ENCODE measurements at places on chromosomes 5 and 9.
A peak's percentile ranks its signal among the peaks of the same experiment; 100 is the strongest.

GRCh38 chr5:150605546-150605945 is 34.9 kb upstream of the SYNPO start:
- no peak for DNase-seq

- DNase-seq = no peak
Measured at GRCh38 chr5:148687427-148687826, 33.1 kb upstream of the HTR4 start.

DNA sequence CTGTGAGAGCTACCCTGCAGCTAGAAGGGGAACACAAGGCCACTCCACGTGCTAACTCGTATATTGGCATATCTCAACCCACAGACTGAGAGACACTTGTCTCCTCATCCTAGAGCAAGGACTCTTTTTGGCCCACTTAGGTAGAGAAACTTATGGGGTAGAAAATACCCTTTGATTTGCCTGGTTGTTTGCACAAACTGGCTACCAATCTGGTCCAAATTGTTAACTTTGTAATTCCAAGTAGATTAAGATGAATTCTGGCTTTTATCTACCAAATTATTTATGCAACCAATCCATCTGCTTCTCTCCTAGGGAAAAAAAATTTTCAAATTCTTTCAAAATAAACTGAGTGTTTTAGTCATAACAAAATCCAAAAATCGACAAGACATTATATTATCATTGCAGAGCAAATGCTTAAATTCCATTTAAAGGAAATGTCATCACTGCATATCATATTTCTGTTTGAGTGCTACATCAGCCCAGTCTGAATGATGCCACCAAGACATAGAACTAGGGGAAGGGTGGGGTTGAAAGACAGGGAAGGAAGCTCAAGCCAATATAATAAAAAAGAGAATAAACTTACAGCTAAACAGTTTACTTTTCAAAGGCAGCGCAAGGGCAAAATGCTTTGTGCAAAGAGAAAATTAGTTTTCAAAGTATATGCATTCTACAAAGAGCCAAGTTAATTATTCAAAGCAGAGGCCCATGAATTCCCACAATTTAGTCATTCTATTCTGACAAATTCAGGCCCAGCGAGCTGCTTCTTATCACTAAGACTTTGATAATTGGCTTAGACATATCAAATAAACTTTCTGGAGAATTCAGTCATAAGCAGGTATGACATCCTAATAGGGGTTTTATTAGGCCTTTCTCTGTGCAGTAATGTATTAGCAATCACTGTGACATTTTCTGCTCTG is 198.0 kb downstream of the CAAP1 start:
- no peak for DNase-seq

GRCh38 chr5:14472986-14473567 is 108.5 kb upstream of the OTULINL start:
- no peak for DNase-seq

DNA sequence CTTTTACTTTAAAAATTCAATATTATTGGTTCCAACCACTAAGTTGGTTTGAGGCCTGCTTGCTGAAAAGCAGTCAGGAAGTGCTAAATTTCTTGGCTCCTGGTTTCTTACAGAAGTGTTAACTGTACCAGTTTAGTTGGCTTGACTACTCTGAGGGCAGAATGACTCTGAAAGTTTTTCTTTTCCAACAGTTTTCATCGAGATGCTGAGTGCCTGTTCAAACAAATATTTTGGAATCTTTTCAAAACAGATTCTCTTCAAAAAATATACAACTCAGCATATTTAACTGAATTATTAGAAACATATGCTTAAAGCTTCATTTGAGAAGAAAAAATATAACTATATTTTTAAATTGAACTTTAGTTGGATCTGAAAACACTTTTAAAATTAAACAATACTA is 37.0 kb downstream of the SLC38A9 start:
- DNase-seq = no peak

- no peak for DNase-seq
Measured at GRCh38 chr5:82901281-82901888, 175.8 kb downstream of the TMEM167A start.

- DNase-seq = peak; percentile 78
Measured at GRCh38 chr9:113150670-113151611, at the start of gene SLC31A2. TSS of gene SLC31A2 (plus strand) at chr9:113151007. CDS start at chr9:113151075, 68 bp downstream.

DNA sequence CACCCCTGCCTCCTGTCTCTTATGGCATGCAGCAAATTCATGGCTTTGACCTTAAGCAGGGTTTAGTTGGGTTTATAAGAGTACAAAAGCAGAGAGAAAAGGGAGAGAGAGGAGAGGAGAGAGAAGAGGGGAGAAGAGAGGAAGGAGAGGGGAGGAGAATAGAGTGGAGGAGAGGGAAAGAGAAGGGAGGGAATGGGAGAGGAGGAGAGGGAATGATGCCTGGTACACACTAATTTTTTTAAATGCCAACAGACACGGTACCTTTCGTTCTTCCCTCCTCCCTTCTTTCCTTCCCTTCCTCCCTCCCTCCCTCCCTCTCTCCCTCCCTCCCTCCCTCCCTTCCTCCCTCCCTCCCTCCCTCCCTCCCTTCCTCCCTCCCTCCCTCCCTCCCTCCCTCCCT is 48.7 kb downstream of the TNC start:
- no peak for DNase-seq

- DNase-seq = no peak
Measured at GRCh38 chr5:42315214-42315613, 108.0 kb upstream of the GHR start.

DNA sequence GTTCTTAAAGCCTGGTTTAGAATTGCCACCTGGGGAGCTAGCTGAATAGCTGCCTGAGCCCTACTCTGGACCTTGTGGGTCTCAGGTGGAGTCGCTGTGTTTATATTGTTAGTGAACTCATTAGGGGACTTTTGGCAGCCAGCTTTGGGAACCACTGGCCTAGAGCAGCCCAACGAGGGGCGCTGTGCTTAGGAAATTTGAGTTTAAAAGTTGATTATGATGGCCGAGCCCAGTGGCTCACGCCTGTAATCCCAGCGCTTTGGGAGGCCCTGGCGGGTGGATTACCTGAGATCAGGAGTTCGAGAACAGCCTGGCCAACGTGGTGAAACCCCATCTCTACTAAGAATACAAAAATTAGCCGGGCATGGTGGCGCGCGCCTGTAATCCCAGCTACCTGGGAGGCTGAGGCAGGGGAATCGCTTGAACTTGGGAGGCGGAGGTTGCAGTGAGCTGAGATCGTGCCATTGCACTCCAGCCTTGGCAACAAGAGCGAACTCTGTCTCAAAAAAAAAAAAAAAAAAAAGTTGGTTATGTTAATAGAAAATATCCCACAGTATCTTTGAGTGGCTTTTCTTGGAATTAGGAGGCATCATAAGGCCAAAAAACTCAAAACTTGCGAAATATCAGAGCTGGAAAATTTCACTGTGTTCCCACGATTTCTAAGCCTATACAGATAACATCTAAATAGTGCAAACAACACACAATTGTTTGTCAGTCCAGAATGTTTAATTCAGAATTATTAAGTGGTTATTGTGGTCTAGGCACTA is 809 bp downstream of the MCCC2 start:
- peak; percentile 3 for DNase-seq

GRCh38 chr5:14851597-14851996 is 20.0 kb downstream of the ANKH start:
- no peak for DNase-seq

GRCh38 chr5:127280491-127281220 is 9.9 kb upstream of the MEGF10 start:
- DNase-seq = no peak

- no peak for DNase-seq
Measured at GRCh38 chr9:4850603-4851310, 58.0 kb downstream of the RCL1 start.

GRCh38 chr5:149217803-149218155 is 53.9 kb upstream of the AFAP1L1 start:
- DNase-seq = no peak

GRCh38 chr9:121434969-121435368 is 64.7 kb downstream of the GGTA1 start:
- DNase-seq = no peak

DNA sequence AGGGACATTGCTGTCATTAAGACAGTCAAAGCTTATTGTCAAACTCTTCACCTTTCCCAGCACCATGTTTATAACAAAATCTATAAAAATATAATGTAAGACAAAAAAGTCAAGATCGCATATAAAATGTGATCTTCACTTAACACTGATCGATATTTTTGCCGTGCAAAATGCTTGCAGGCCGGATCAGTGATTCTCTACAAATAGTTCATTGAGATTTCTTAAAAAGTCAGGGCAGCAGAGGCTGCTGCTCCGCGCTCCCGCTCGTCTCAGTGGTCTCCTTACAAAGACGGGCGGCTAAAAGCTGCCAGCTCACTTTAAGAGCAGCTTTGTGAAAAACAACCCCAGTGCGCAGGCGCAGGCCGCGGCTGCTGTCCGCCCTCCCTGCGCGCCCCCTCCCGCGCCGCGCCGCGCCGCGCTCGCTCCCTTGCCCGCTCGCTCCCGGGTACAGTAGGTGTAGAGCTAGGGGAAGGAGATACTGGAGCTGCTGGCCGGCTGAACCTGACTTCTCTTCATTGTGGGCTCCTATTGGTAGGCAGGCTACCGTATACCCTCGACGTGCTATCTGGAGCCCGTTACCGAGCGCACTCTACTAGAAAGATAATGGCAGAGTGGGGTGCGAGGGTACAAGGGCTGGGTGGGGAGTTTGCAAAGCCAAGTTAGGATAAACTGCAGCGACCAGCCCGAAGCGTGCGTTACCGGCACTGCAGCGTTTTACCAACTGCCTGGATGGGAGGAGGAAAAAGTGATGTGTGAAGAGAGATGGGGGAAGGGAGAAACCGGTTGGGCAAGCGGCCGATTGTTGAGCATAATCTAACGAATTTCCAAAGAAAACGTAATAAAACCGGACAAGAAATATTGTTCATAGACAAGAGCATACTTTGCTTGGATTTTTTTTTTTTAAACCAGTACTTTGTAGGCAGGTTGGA is at the start of gene ARRDC3:
Gene ARRDC3, minus strand, starts transcription at position 291 of the 929 bp plus-strand sequence. Its CDS starts 225 bp downstream, at position 66.
- DNase-seq = peak; percentile 93

GRCh38 chr9:120985819-120986222 is 59.2 kb upstream of the TRAF1 start:
- no peak for DNase-seq

DNA sequence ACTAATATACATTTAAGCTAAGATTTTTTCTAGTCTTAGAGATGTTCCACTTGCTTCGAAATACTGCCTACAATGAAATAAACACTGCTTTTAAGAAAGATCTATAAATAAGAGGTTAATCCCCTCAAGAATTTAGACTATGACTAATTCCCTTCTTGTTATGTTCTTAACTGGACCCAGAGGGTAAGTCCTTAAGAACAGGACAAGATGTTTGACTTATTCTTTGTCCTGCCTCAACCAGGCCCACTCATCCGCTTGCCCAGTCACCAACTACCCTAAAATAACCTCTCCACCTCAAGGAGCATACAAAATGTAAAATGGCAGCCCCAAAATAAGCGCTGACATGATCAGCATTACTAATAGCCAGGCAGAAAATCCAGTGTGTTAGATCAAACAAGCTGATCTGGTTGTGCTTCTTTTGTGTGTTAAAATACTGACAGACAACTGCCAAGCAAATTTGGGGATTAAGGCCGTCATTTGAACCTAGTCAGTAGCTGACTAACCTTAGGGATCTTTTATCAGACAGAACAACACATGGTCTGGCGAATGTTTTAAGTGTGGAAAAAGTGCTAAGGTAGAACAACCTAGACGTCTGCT is 93.7 kb upstream of the SMC5 start:
- no peak for DNase-seq

DNA sequence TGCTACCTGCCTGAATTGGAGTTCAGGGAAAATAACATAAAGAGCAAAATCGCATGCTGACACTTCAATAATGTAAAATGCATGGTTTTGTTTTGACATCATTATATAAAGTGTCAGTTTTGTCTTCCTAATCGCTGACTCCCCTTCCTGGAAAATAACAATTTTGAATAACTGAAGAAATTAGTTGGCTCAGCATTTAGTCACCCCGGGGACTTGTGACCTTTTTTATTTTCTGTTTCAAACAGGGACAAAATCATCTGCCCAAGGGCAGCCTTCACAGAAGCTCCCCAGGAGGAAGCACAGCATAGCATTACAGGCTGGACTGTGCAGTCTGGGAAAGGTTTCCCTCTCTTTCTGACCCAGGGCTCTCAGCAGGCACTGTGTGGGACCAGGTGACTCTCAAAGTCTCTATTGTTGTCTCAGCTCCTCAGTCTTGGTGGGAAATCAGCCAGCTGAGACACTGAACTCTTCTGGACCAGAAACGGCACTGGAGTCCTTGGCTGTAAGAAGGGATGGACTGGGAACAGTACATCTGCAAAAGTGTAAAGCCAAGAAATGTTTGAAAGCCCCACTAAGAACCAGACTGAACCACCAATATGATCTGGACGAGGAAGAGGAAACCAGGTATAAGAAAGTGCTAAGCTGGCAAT is 671.3 kb upstream of the KLF4 start:
- DNase-seq = no peak

- no peak for DNase-seq
Measured at GRCh38 chr9:128625391-128626146, 31.1 kb downstream of the DYNC2I2 start.

GRCh38 chr5:126354012-126354857 is 69.0 kb upstream of the GRAMD2B start:
- no peak for DNase-seq

DNA sequence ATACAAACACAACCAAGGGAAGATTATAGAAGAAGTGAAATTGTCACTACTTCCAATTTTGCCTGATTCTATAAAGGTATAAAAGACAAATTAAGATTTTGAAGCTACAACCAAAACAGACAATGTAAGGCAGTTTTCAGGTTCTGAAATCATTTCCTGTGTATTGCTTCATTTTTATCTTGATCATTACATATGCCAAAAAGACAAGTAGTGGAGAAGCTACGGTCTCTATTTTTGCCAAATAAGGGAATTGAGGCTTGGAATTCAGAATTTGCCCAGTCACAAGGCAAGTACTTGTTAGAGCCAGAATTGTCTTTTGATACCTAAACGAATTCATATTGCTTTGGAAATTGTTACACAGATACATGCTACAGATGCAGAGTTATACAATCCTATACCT is 20.6 kb downstream of the EDIL3 start:
- DNase-seq = no peak

DNA sequence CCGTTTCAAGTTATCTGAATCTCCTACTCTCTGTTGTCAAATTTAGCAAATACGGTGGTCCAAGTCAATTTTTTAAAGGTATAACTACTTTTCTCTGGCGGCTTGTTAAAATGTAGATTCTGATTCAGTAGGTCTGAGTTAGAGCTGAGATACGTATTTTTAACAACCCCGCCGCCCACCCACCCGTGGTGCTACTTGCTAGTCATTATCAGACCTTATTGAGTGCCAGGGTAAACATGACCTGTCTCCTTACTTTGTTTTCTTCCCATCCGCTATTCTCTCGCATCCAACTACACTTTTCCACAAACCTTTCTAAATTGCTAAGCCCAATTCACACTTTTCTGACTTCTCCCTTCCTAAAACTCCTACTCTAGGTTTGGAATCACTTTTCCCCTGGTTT is 694 bp upstream of the PLAA start:
- DNase-seq = no peak

- no peak for DNase-seq
Measured at GRCh38 chr9:6564360-6564759, 81.2 kb downstream of the GLDC start.

Data from stimulated activated CD8-positive, alpha-beta memory T cell treated with anti-CD3 and anti-CD28 coated beads, Interleukin-15, amount 100 ng/mL, for 24 hours (primary cell).